ENCODE measurements at places on chromosomes 6 and 20.

GRCh38 chr6:79949233-79949632, 1.9 kb upstream of the ELOVL4 start:
- peak; percentile 53 for DNase-seq

GRCh38 chr6:164108869-164109769, 694.6 kb downstream of the QKI start:
- DNase-seq = peak; percentile 33

DNA sequence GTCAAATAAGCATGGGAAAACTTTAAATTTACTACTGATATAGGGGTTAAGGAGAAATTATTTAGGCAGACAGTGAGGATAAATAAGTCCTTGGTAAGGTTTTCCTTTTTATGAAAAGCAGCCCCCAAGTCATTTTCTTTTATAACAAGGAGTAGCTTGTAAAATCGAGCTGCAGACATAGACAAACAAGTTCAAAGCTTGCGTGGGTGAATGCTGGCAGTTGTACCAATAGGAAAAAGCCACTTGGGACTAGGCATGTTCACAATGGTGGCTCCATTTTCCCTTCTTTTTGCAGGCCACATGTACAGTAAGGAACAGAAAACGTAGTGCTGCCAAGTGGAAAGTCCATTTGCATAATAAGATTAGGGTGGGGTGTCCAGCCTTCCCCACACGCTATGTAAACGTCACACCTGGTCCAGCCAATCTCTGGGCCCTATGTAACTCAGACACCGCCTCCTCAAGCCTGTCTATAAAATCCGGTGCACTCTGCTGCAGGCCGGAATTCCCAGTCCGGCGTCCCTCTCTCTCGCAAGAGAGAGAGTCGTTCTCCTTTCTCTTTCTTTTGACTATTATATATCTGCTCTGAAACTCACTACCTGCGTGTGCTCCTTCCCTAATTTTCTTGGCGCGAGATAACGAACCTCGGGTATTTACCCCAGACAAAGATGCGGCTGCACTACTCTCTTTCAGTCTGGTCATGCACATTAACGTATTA, 217.1 kb upstream of the MAN1A1 start:
- DNase-seq = no peak

DNA sequence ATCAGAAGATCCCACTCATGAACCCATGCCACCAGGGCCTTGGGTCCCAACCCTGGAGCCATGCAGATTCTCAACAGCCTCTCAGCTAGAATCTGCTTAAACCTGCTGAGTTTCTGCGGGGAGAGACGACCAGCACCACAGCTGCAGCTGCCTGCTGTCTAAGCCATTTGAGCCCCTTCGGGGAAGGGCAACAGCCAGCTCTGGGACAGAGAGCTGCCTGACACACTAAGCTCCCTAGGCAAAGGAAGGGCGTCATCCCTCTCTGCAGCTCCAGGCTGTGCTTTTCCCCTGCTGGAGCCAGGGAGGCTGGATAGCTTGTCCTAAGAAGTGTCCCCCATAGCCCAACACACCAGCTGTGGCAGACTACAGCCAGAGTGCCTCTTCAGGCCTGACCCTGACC, 182.5 kb downstream of the OTOR start:
- DNase-seq = no peak

- DNase-seq = no peak
These were observed 559.0 kb downstream of the CBLN4 start for GRCh38 chr20:55446301-55446700.

GRCh38 chr6:129179283-129179682, 296.3 kb downstream of the LAMA2 start:
- DNase-seq = no peak

GRCh38 chr6:107344383-107344782, 115.0 kb downstream of the PDSS2 start:
- DNase-seq = no peak

DNA sequence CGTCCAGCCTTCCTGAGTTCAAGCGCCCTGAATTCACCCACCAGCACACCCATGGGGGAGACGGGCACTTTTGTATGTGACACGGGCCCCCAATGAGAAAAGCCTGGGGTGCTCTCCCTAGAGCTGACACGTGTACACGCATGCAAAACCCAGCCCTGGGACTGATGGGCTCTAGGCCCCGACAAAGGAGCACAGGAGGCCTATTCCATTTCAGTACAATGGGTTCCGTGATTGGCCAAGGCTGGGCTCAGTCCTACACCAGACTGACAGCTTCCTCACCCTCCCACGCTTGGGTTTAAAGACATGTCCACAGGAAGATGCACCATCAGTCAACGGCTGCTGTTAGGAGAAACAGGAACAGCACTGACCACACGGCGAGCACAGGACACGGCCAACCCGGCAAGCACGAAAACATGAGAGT, 8.8 kb downstream of the ZBTB46 start:
- DNase-seq = no peak
